CD4-positive, alpha-beta T cell treated with Interleukin-6 for 4 hours (primary cell): ENCODE measurements at places on chromosomes 3 and 15.

DNA sequence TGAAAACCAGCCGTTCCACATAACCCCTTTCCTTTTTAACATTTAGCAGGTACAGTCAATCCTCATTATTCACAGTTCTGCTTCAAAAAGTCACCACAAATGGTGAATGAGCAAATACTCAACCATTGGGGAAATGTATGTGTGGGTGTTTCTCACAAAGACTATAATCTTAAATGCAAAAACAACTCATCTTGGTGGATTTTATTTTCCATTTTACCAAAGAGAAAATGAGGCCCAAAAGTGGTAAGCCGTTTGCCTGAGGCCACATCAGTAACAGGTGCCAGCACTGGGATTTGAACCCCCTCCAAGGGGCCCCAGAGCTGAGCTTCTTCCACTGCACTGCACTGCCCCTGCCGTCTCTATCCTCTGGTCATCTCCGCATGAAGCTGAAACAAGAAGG is 208.8 kb downstream of the OSBPL10 start:
- no peak for DNase-seq

DNA sequence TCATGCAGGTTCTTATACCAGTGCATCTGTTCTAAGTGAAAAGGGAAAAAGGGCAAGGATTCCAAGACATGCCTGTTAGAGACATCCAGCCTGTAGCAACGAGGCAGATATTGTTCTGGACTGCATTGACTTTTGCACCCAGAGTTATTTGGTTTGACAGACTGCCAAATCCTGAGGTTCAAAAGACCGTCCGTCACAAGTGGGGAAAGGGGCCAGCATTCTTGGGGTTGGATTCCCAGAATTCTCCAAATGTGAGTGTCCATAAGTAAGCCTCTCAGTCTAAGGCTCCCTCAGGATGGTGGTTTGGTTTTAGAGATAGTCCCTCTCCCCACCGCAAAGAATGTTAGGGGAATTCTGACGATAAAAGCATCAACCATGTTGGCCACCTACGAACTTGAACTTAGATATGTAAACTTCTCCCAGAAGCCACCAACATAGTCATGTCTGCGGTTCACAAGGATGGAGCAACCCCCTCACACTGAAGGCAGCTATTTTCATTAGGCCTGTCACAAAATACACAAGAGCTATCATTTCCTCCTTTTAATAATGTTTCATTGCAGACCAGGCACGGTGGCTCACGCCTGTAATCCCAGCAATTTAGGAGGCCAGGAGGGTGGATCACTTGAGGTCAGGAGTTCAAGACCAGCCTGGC is 13.6 kb upstream of the LACTB start:
- DNase-seq: no peak

- no peak for DNase-seq
Measured at GRCh38 chr3:113516115-113516505, 1.2 kb upstream of the SPICE1 start.

GRCh38 chr3:53166781-53167291 is 5.8 kb downstream of the PRKCD start:
- DNase-seq: no peak

- DNase-seq: no peak
Measured at GRCh38 chr3:130838898-130839600, 54.8 kb upstream of the ATP2C1 start.

DNA sequence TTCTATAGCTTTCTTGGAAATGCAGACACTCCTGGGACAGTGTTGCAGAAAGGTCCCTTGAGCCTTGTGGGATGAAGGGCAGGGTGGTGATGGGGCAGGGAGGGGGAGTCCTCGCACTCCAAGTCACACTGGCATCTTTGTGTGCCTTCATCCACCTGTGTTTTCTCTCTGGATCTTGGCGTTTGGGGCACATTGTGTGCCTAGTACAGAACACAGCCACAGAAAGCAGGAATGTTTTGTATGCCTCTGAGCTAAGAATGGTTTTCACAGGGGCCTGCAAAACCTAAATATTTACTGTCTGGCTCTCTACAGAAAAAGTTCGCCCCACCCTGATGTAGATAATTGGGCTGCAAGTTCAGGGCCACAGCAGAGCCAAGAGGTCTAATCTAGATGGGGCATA is 5.7 kb downstream of the MYZAP start:
- no peak for DNase-seq

GRCh38 chr3:140651287-140651686 is 26.6 kb upstream of the TRIM42 start:
- DNase-seq: no peak

DNA sequence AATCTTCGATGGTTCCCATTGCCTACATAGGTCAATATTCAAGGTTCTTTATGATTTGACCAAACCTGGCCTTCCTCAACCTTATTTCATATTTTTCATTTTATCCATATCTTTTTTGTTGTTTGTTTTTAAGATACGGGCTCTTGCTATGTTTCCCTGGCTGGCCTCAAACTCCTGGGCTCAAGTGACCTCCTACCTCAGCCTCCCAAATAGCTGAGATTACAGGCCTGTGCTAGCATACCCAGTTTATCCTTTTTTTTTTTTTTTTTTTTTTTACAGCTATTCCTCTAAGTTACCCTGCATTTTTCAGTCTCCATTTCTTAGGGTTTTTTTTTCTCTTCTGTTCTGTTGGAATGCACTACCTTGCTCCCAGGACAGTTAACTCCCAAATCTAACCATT is 14.5 kb downstream of the ZNF609 start:
- no peak for DNase-seq

DNA sequence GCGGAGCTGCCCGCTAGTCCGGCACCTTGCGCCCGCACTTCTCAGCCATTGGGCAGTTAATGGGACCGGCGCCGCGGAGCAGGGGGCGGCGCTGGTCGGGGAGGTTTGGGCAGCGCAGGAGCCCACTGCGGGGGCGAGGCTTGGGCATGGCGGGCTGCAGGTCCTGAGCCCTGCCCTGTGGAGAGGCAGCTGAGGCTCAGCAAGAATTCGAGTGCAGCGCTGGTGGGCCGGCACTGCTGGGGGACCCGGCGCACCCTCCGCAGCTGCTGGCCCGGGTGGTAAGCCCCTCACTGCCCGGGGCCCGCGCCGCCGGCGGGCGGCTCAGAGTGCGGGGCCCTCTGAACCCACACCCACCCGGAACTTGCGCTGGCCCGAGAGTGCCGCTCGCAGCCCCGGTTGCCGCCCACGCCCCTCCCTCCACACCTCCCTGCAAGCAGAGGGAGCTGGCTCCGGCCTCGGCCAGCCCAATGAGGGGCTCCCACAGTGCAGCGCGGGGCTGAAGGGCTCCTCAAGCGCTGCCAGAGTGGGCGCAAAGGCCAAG is 835.0 kb downstream of the TBL1XR1 start:
- DNase-seq: no peak

- DNase-seq: no peak
Measured at GRCh38 chr3:9884555-9885165, 4.6 kb upstream of the CIDEC start.

- DNase-seq: no peak
Measured at GRCh38 chr3:196440041-196440537, 7.9 kb upstream of the UBXN7 start.

- DNase-seq: no peak
Measured at GRCh38 chr15:30929064-30929669, 25.5 kb downstream of the FAN1 start.

DNA sequence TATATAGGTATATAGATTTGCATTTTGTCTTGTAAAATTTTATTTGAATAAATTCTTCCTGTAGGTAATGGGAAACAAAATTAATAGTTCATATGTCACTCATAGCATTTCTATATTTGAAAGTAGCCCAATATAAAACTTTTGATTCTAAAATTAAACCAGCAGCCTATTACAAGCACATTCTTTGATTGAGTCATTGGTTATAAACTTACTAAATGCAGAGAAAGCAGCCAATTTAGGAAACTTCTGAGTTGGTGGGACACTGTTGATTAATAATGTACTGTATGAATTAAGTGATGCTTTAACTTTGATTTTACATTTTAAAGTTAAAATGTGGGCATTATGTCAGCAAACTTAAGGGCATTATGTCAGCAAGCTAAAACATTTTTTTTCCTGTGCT is 34.5 kb downstream of the NR1D2 start:
- DNase-seq: no peak

DNA sequence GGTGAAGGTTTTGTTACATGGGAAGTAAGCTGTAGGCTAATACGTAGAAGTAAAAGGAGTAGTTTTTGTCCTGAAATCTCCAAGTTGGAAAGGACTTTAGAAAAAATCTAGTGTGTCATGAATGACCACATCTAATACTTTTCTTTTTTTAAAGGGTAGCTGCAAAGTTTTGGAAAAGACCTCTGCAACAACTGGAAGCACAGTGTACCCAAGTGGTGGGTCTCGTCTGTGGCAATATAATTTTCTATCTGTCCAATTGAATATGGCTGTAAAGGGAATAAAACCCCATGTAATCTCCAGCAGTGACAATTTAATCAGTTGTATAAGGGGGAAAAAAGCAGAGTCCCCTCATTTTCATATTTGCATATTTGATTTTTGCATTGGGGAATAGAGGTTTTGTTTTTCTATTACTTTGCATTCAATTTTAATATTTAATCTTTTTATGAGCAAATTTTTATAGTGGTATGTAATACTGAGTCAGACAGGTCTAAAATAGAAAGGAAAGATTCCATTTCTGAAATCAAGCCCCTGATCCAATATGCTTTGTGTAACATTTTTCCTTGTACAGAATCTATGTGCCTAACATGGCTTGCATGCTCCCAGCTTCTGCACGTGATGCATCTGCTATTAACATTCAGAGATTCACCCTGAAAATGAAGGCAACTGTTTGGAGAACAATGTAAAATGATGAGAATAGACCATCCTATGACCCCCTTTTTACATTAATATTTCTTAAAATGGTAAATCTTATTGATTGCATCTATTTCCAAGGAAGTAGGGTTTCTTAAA is 531.4 kb downstream of the ZIC1 start:
- DNase-seq: no peak

- DNase-seq: no peak
Measured at GRCh38 chr3:146325170-146325569, 74.3 kb upstream of the PLSCR4 start.
